NCI-H510A treated with DMSO at 0.1 percent for 48 hours (cell line): ENCODE measurements at places on chromosomes 16 and 17.

DNA sequence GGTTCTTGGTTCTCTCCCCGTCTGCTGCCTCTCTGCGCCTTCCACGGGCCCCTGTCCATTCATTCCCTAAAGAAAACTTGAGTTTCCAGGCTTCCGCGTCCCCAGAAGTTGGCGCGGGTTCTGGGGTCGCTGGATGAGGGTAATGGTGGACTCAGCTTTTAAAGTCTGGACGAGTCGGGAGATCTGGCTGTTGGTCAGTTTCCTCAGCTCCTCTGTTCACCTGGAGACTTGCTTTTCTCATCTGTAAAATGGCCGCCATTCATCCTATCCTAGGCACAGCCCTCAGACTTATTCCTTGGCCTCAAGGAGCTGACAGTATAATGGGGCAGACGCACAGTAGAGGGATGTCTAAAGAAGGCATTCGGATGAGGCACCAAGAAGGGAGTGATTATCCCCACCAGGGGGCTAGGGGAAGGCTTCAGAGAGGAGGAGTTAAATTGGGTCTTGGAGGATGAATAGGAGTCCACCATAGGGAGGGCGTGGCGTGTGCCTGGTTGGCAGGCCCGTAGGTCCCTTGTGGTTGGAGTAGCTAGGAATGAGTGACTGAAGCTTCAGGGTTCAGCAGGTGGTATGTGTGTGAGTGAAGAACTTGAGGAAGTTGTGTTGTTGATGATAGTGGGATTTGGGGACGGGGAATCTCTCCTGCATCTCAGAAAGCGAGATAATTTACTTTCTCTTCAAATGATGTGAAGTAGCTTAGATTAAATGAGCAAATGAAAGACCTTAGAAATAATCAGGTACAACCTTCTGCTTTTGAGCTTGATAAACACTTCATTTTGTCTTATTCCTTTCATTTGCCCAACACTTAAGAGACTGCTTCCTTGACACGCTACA, 652 bp downstream of the VPS35L start:
- peak; percentile 74 for DNase-seq

- DNase-seq, result no peak
Measured at GRCh38 chr17:3809135-3809534, 8.1 kb upstream of the ITGAE start.

- no peak for DNase-seq
Measured at GRCh38 chr17:83152227-83152744, 72.9 kb downstream of the METRNL start.

DNA sequence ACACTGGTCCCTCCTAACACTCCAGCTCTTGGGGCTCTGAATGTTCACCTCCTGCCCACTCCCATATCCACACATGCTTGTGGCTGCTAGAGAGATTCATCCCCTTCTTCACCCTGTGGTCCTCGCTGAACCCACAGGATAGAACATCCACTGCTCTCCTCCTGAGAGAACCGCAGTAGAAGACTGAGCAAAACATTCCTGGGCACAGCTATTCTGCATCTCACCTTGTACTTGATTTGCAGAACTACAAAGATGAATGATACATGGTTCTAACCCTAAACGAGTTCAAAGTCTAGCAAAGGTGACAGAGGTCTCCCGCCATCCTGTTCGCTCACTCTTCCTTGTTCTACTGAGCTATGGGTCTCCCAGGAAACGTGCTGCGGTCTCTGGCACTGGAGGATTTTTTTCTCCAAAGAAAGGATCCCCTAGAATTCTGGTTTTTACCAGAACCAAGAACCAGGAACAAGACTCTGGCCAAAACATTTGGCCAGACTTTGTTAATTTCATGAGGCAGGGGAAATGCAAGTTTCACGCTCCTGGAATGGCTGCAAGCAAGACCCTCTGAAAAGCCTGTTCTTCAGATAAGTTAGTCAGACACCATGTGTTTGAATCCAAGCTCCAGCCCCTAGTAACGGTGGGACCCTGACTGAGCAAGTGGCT, 39.5 kb downstream of the TMEM114 start:
- DNase-seq, result no peak

DNA sequence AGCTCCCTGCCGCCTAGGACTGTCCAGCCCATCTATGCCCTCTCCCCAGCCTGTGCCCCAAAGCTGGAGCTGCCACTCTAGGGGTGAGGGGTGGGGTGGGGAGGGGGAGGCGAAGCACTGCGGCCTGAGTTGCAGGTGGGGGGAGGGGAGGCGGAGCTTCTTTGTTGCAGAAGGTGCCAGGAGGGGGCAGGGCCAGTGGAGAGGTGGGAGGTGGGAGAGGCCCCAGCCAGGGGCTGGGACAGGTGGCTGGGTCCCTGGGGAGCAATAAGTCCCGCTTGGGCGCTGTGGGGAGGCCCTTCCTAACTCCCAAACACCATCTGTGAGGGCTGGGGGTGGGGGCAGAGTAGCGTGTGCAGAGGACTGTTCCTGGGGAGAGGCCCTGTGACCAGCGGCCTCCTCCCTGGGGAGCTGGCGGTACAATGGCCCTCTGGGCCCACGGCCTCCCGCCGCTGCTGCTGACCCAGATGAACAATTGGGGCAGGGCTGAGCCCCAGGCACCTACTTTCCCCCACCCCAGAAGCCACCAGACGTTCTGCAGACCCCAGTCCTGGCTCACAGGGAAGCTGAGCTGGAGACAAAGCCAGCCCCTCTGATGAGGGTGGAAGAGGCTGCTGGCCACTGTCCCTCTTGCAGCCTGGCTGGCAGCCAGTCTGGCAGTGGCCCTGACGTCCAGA, 2.2 kb upstream of the NTN3 start:
- peak; percentile 63 for DNase-seq

- no peak for DNase-seq
Measured at GRCh38 chr16:9680968-9681367, 501.3 kb downstream of the GRIN2A start.

GRCh38 chr17:20271011-20271610, 196.2 kb downstream of the LGALS9B start:
- no peak for DNase-seq

DNA sequence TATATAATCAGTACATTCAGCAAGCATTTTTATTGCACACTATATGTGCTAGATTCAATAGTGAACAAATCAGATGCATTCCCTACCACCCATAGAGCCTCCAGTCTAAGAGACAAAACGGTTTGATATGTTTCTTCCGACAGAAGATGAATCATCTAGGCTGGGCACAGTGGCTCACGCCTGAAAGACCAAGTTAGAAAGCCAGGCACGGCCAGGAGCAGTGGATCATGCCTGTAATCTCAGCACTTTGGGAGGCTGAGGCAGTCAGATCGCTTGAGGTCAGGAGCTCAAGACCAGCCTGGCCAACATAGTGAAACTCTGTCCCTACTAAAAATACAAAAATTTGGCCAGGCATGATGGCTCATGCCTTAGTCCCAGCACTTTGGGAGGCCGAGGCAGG, 18.3 kb upstream of the COPRS start:
- no peak for DNase-seq

DNA sequence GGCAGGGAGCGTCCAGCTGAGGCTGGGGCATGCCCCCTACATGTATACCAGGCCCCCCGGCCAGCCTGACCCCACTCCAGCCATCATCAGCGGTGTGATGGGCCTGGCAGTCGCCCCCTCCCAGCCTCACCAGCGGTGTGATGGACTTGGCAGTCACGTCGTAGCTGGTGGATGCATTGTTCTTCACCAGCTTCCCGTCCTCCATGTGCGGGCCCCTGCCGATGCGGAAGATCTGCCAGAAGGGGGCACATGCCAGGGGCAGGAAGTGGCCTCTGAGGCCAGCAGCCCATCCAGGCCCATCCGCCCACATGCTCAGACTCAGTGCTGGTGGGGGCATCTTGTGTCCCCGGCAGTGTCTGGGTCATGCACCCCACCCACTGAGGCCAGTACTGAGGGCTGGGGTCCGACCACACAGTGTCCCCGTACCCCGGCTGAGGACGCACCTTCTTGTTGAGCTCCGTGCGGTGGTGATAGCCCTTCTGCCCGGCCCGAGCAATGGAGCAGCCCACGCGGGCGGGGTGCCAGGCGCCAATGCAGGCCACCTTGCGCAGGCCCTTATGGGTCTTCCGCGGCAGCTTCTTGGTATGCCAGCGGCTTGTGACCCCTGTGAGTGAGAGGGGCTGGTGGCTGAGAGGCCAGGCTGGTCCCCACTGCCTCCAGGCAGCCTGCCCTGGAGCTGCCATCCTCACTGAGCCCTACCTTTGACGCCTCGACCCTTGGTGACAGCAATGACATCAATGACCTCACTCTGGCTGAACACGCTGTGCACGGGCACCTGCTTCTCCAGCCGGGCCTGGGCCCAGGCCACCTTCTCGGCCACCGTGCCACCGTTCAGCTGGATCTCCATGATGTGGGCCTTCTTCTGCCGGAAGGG, 3.7 kb upstream of the MSRB1 start:
- DNase-seq, result no peak

DNA sequence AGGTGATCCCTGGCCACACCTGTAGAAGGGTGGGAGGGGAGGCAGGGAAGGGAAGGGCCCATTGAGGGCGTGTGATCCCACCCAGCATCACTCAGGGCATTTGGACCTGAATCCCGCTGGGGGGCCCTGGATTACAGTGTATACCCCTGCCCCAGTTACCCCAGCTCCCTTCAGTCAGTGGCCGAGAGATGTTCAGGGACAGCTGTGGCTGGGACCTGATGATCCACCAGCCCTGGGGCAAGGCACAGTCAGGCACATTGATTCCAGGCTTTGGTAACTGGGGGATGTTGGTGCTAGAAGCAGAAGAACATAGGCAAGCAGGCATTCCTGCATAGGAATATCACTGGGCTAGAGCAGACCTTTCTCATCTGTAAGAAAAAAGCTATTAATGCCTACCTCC, 170.3 kb downstream of the FOXL1 start:
- no peak for DNase-seq

DNA sequence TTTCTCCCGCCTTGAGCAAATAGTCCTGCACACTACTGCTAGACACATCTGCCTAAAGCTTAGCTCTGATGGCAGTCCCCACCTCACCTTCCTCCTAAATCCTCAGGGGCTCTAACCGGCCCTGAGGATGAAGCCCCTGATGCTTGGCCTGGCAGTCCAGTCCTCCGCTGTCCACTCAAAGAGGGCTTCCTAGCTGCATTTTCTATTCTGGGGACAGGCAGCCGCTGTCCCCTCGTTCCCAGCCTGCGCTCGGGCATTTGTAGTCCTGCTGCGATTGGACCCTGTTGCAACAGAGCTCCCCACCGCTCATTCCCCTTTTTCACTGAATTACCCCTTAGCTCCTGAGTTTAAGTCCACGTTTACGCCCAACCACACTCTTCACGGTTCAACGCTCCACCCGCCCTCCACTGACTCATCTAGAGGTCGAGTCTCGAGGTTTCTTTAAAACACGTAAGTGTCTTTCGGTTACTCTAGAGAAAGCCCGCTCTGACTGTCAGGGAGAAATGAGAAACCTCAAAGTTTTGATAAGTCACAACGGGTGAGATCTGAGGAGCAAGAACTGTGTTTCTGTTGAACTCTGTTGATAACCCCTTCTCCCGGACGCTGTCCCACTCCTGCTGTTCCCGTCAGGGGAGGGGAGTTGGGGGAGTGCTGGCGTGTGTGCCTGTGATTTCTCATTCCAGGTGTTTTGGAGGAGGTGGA, 4.5 kb downstream of the CCR7 start:
- no peak for DNase-seq

- DNase-seq, result no peak
Measured at GRCh38 chr17:41160648-41161047, at the start of gene KRTAP4-4. TSS of gene KRTAP4-4 (minus strand) at chr17:41160748. CDS start at chr17:41160691, 57 bp downstream.

DNA sequence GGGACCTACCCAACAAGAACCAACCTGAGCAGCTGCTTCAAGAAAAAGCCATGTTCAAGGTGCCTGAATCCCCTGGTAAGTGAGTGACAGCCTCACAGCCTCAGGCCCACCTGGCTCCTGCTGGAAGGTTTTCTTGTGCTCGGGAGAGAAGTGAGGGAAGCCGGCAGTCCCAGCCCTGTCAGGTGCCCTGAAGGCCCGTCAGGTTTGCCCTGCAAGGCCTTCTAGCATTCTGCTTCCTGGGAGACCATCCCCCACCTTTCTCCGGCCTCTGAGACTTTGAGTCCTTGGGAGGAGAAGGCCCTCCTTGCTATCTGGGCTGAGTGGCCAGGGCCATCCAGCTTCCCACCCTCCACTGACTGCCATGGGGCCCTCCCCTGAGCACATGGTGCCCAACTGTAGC, 166.7 kb upstream of the ZNF267 start:
- DNase-seq, result no peak

DNA sequence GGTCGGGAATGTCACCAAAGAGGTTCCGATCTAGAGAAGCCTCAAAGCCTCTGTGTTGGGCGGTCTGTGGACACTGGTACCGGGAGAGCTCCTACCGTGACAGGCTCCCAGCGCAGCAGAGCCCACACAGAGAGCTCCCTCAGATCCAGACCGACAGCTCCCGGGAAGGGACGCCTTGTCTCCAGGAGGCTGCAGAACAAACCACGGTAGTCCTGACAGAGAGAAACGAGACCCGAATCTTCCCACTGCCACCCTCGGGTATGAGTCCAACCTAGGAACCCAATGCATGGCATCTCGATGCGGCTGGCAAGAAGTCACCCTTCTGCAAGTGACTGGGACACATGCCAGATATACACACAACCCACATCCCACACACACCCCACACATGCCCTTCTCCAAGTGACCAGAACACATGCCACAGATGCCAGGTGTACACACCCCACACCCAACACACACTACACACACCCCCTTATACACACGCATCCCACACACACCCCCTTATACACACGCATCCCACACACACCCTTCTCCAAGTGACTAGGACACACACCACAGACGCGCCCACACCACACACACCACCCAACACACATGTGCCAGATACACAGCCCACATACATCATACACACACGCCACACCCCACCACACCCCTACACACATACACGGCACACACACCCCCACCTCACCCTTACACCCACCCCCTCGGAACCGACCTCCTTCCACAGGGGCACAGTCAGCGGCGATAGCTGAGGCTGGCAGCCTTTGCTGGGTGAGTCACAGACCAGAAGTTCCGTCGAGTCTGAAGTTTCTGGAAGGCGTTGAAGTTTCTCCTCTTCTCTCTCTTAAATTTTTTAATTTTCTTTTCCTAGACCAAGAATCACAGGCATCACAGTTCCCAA, 15.9 kb upstream of the CYTH1 start:
- DNase-seq, result no peak

- no peak for DNase-seq
Measured at GRCh38 chr17:78862073-78863023, 21.7 kb upstream of the USP36 start.

GRCh38 chr17:40726919-40727318, 23.4 kb upstream of the KRT24 start:
- DNase-seq, result no peak

DNA sequence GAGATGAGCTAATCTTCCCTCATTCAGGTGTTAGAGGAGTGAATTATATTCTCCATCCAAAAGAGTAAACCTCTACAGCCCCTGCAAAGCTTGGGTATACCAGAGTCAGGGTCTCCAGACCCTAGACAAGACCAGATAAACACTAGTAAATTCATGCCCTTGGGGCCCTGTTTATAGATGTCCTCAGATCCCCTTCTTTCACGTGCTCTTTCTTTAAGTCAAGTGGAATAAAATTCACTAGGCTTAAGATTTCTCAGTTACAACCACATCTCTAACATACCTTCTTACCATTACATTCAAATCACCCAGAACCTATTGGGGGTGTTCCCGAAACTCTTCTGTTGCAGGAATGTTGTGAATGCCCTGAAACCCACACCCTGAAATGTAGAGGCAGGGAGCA, 2.2 kb upstream of the C17orf58 start:
- no peak for DNase-seq

GRCh38 chr17:66438101-66438500, 135.7 kb downstream of the PRKCA start:
- no peak for DNase-seq

GRCh38 chr17:55448681-55449080, 27.0 kb upstream of the MMD start:
- no peak for DNase-seq
